ENCODE measurements at places on chromosomes 13 and 19.
A peak's percentile ranks its signal among the peaks of the same experiment; 100 is the strongest.

DNA sequence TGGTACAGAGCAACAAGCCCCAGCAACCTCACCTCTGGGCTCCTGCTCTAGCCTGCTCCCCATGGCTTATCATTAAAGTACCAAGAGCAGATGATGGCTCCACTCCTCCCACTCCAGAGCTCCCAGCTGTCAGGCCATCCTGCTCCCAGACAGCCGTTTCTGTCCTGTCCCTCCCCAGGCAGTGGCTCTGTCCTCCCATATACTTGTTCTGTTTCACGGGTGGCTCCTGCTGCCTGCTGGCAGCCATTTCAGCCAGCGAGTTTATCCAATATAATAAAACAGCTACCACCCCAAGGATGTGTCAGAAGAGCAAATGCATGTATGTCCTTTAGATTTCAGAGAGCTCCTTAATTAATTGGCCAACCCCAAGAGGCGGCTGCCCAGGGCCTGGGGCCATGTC lies 79.4 kb upstream of the VSTM2B start:
- no peak for DNase-seq

DNA sequence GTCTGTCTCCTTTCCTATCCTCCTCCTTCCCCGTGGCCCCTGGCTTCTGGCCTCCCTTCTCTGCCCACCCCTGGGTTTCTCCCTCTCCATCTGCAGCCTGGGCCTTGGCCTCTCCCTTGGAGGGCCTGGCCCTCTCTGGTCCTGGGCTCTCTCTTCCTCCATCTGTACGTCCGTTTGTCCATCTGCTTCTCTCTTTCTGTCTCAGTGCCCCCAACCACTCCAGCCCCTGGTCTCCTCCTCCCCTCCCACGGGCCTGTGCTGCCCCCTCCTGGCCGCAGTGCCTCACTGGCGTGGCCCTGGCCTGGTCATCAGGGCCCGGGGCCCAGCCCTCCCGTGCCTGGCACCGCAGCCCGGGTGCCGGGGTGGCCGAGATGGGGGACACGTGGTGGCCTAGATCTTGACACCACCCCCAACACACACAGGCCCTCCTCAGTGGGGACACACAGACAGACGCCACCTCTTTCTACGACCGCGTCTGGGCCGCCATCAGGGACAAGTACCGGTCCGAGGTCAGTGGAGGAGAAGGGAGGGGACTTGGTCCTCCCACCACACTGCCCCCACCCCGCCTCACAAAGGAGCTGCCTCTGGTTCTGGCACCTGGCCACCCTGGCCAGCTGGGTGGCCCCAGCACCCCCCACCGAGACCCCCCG lies 11.3 kb downstream of the PRKCSH start:
- DNase-seq = peak; percentile 39

GRCh38 chr13:94309576-94309975 lies 169.9 kb downstream of the DCT start:
- DNase-seq = no peak

GRCh38 chr13:111058796-111059506 lies 56.2 kb upstream of the ARHGEF7 start:
- no peak for DNase-seq

DNA sequence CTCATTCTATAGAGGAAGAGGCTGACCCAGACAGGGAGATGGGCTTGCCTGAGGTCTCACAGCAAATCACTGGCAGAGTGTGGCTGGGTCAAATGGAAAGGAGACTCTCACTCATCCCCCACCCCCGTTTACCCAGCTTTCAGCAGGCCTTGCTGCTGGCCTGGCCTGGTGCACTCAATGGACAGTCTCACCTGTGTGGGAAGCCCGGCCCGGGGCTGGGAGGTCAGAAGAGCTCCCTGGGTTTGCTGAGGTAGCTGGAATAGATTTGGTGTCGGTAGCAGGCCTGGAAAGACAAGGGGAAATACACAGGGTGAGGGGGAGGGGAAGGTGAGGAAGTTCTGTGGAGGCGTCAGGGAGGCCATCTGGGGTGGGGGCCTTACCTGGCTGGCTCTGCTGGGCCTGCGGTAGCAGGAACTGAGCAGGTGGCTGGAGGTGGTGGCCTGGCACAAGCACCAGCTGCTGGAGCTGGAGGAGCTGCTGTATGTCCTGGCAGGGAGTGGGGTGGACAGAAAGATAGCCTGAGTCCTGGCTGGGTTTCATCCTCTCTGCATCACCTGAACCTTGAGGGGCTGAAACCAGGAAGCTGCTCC lies 23.5 kb downstream of the ZNF574 start:
- no peak for DNase-seq

DNA sequence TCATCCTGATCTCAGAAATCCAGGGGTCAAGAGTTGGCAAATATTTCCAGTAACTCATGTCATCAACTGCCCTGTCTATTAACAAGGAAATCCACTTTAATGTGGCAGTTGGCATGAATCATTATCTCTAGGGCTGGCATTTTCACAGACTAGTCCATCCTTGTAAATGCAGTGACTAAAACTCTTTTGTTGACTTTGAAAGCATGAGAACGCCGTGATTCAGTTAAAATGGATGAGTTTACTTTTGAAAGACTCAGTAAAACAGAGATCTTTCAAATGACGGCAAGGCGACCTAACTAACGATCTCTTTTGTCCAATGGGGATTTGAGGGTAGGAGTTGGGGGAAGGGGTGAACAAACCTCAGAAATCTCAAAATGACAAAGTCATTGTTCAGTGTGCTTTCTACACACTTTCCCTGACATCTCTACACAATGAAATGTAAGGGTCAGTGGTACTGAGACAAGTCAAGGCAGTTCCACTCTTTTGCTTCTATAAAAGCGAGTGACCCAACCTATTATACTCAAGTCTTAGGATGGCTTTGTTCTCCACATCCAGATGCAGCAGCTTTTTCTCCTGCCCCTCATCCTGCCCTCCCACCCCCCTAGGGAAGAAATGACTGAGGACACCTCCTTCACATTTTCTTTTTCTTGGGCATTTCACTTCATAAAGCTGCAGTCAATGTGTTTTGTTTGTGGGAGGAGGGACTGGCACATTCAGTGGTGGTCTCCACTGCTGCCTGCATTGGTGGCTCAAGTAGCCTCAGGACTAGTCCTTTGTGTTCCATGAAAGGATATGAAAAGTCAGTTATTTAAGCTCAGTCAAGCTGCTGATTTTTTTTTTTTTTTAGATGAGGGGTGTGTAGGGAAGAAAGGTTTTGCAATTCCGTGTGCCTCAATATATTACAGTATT lies 200.5 kb downstream of the ABCC4 start:
- no peak for DNase-seq

DNA sequence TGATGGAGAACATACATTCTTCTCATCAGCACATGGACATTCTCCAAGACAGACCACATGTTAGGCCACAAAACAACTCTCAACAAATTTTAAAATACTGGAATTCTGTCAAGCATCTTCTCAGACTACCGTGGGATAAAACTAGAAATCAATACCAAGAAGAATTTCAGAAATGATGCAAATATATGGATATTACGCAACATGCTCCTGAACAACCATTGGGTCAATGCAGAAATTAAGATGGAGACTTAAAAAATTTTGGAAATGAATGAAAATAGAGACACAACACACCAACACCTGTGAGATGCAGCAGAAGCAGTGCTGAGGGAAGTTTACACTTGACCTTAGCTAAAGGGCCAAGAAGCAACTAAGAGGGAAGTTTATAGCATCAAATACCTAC lies 162.8 kb downstream of the CACNA1A start:
- no peak for DNase-seq

- no peak for DNase-seq
Observed at GRCh38 chr19:5927441-5927821, 13.4 kb downstream of the CAPS start.

GRCh38 chr13:43136920-43137575 lies 113.7 kb downstream of the DNAJC15 start:
- no peak for DNase-seq

DNA sequence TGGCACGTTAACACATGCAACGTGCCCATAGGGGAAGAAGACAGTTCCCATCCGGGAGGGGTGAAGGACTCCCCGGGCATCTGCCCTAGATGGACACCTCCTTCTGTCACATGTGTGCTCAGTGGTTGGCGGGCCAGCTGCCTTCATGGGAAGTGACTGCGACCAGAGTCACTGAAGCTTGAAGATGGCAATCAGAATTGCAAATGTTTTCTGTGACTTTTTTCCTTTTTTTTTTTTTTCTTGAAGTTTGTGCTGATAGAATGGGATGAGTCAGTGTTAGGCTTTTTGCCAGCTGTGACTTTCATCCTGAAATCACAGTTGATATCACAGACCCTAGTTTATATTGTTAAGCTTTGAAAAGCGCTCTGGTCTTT lies 109.2 kb upstream of the MCF2L start:
- DNase-seq = no peak

GRCh38 chr13:38703255-38703654 lies 16.4 kb downstream of the FREM2 start:
- DNase-seq = no peak

GRCh38 chr13:113272701-113273181 lies 24.3 kb upstream of the LAMP1 start:
- DNase-seq = no peak

DNA sequence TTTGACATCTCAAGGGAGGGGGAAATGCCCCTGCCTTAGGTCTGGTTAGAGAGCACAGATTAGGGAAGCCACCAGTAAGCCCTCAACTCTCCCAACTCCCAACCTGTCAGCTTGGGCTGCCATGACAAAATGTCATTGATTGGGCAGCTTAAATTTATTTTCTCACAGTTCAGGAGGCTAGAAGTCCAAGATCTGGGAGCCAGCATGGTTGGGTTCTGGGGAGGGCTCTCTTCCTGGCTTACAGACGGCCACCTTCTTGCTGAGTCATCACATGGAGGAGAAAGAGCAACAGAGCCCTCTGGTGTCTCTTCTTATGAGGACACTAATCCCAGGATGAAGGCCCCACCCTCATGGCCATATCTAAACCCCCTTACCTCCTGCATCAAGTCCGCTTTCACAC lies 24.2 kb downstream of the C19orf12 start:
- no peak for DNase-seq

GRCh38 chr19:1985588-1986356 lies 29.7 kb downstream of the BTBD2 start:
- DNase-seq = no peak

GRCh38 chr19:33470686-33471085 lies 50.9 kb downstream of the PEPD start:
- DNase-seq = no peak

- DNase-seq = no peak
Observed at GRCh38 chr19:19613506-19613905, 5.0 kb downstream of the PBX4 start.

DNA sequence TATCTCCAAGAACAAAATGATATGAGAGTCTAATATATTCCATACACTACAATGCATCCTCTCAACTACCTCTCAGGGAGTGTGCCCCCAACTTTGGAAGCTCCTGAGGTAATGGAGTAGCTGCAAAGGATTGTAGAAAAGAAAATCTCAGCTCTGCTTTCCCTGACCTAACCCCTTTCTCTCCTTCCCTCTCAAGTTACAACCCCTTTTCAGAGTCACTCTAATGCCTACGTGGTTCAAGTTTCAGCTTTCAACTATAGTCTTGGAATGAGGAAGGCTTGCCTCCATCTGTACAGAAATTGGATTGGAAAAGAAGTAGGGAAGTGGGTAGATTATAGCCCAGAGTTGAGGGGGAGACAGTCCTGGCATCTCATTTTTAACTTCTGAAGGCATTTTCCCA lies 256.0 kb downstream of the PCDH9 start:
- DNase-seq = no peak

DNA sequence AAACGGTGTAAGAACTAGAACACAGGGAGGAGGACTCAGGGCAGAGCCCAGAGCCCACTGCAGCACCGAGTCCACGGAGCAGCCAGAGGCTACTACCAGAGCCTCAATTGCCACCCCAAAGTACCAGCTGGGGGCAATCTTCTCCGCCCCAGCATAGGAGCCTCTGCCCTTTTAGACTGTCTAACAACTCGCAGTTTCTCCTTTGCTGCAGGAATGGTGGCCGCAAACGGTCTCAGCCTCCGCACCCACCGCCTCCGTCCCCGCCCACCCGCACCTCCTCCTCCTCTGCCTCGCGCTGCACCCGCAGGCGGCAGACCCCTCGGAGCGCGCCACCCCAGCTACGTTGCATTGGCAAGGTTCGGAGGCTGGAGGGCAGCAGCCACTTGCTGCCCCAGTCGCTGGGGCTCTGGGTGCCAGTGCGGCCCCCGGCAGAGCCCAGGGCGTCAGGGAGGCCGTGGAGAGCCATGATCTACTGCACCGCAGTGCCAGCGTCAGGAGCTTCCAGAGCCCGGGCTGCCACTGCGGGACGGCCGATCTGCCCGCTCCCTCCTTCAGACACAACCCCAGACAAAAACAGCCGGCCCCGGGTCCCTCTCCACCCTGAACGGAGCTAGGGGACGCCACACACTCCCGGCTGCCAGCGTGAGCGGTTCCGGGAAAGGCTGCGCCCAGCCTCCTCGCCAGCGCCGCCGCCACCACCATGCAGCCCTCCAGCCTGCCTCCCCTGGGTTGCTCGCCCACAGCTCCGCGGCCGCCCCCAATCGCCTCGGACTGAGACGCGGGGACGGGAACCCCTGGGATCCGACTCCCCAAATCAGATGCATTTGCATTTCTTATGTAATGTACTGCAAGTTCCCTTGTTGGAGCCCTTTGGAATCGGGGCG lies 1.8 kb downstream of the FGF14 start:
- DNase-seq = no peak

DNA sequence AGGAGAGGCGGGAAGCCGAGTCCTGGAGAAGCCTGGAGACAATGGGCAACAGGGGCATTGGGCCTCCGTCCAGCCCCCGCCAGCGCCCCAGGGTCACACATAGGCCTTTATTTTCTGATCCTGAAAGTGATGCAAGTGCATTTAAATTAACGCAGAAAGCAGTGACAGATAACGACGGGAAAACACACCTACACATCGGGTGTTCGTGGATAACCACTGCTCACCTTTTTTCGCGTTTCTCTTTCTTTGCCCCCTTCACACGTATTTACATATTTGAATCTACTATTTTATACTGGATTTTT lies 30.4 kb upstream of the GRTP1 start:
- DNase-seq = no peak

GRCh38 chr19:41239363-41239762 lies 20.3 kb downstream of the AXL start:
- DNase-seq = no peak

DNA sequence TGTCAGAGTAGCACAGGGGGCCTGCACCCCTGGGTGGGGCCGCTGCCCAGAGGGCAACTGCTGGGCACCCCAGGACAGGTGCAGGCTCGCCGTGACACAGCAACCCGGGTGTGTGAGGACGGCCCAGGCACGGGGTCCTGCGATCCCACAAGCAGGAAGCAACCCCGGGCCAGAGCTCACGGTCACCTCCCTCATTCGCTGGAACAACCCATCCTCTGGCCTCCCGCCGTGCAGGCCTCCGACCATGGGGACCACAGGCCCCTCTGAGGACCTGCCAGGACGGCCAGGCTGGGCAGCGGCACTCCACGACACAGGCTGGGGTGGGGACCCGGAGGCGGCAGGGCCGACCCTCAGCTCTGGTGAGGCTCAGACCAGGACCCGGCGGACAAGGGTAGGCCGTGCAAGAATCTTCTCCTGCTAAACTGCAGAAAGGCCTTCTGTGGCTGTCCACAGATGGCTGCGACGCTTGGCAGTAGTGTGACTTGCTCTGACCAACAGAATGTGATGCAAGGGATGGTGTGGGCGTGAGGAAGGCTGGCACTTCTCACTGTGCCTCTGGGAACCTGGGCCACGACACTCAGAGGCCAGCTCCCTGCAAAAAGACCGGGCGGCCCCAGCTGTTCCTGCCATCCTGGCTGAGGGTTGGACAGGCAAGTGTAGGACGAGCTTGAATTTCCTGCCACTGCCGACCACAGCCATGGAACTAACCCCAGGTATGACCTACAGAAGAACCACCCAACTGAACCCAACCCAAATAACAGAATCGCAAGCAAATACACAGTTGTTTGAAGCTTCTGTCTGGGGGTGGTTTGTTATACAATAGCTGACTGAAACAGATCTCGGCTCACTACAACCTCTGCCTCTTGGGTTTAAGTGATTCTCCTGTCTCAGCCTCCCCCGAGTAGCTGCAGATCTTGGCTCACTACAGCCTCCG lies 26.5 kb downstream of the PIP5K1C start:
- DNase-seq = no peak
